ENCODE measurements at places on chromosomes 1 and 21.
A peak's percentile ranks its signal among the peaks of the same experiment; 100 is the strongest.

DNA sequence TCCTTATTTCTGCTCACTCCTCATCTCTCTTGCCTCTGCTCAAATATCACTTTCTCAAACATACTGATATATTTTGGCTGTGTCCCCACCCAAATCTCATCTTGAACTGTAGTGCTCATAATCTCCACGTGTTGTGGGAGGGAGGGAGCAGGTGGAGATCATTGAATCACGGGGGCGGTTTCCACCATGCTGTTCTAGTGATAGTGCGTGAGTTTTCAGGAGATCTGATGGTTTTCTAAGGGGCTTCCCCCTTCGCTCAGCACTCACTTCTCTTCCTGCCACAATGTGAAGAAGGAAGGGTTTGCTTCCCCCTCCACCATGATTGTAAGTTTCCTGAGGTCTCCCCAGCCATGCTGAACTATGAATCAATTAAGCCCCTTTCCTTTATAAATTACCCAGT is 26.6 kb downstream of the ZBTB8OS start:
- no peak for DNase-seq

GRCh38 chr21:15659753-15660422 is 69.9 kb upstream of the USP25 start:
- peak; percentile 84 for DNase-seq

DNA sequence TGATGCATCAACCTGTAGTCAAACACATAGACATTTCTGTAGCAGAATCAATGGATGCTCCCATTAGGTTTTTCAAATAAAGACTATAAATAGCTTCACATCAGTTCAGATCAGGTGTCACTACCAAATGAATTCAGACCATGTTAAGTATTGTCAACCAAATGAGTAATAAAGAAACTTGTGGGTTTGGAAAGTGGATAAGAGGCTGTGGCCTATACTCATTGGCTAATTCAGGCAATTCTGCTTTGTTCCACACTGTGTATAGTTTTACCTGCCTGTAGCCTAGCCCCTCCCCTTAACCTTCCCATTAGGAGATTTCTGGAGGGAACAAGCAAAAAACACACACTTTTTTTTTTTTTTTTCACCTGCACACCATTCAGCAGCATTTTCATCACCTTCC is 321.2 kb downstream of the HLX start:
- DNase-seq = no peak

GRCh38 chr21:46039891-46040660 is 57.8 kb upstream of the COL6A2 start:
- no peak for DNase-seq

GRCh38 chr1:69639159-69639558 is 71.4 kb downstream of the LRRC7 start:
- no peak for DNase-seq

DNA sequence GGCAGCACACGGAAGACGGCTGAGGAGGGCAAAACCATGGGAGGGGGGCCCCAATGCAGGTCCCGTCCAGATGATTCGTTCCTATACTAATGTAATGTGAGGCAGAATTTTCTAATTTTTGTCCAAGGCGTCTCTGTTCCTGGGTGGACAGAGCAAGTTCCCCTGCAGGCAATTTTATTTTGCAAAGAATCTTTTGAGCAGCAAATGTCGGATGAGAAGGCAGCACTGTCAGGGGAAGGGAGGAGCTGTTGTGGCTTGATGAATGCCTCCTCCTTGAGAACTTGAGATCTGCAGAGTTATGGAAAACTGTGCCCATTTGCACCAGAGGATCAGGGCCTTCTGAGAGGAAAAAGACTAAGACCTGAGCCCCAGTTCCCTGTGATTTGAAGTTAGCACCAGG is 17.3 kb downstream of the SLC1A7 start:
- no peak for DNase-seq

- no peak for DNase-seq
These were observed 782 bp upstream of the TSTD1 start for GRCh38 chr1:161039546-161039945.

DNA sequence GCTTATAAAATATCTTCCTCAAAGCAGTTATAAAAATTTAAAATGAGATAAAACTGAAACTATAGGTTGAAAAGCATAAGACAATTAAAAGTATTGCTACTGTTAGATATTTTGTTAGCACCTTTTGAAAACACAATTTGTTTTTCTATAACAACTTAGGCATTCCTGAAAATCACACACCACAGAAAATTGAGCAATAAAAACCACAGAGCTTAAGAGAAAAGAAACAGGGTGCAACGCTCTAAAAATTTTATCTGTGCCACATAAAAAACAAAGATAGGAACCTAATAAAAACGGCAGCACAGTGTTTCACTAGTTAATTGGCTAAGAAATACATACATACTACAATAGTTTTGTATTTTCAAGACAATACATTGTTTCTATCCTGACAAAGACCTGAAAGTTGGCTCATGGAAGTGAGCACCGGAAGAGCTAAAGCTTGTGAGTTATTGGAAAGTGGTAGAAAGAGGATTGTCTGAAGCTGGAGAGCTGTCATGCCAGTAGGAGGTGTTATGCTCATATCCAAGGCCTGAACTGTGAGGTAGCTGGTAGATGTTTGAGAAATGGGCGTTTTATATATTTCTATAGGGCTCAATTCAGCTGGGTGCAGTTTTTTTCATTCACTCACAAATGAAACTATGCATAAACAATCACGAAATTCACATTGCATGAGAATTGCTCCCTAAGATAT is 45.8 kb downstream of the RGS7 start:
- DNase-seq = peak; percentile 75
